Endothelial cell of umbilical vein (primary cell): ENCODE measurements at places on chromosomes 13 and 19. TPM values are rescaled to one million over a fixed set of nuclear protein-coding genes. Genes with fewer than 3 reads are reported as not detected.

The RNF113B gene
- total RNA-seq: not detected in 2 replicates

The IGFL2 gene
- total RNA-seq: not detected in 2 replicates

The FXYD1 gene
- not detected in 2 replicates for total RNA-seq

The PRSS57 gene
- total RNA-seq: not detected in 2 replicates

The C1QTNF9B gene
- not detected in 2 replicates for total RNA-seq

The PTH2 gene
- total RNA-seq: not detected in 2 replicates

The EGLN2 gene
- total RNA-seq: 147 and 152 TPM in 2 replicates

The IFNL1 gene
- not detected in 2 replicates for total RNA-seq

The NLRP5 gene
- total RNA-seq: not detected in 2 replicates

The LAIR2 gene
- not detected in 2 replicates for total RNA-seq

The ZNF565 gene
- total RNA-seq: 3.1 and 3.6 TPM in 2 replicates

The FXYD3 gene
- total RNA-seq: not detected in 2 replicates

The GAPDHS gene
- total RNA-seq: not detected in 2 replicates

The APOC4 gene
- total RNA-seq: not detected in 2 replicates

The COX7A1 gene
- total RNA-seq: 26.8 and 35.2 TPM in 2 replicates

The PSG7 gene
- not detected in 2 replicates for total RNA-seq

The RASGRP4 gene
- not detected in 2 replicates for total RNA-seq

The ZNF682 gene
- total RNA-seq: 3.4 TPM in 2 replicates

The ICAM3 gene
- total RNA-seq: 11.4 and 11.6 TPM in 2 replicates

The CCDC70 gene
- not detected in 2 replicates for total RNA-seq

The TMEM221 gene
- not detected in 2 replicates for total RNA-seq

The SULT2A1 gene
- not detected in 2 replicates for total RNA-seq

The LILRB1 gene
- total RNA-seq: not detected in 2 replicates

The ZNF71 gene
- total RNA-seq: 9.6 and 9.7 TPM in 2 replicates

The PTGER1 gene
- 0.40 and 0.53 TPM in 2 replicates for total RNA-seq

The UBXN6 gene
- total RNA-seq: 78.5 and 84.5 TPM in 2 replicates

The ZBTB32 gene
- total RNA-seq: not detected in 2 replicates

The ATP4A gene
- not detected in 2 replicates for total RNA-seq

The ERICH6B gene
- not detected in 2 replicates for total RNA-seq

The CYP4F8 gene
- not detected in 2 replicates for total RNA-seq

The SMIM44 gene
- not detected in 2 replicates for total RNA-seq

The KLK3 gene
- not detected in 2 replicates for total RNA-seq

The C19orf18 gene
- 0.37 and 0.64 TPM in 2 replicates for total RNA-seq

The CATSPERD gene
- total RNA-seq: not detected in 2 replicates

The SARS2 gene
- 38.5 and 40.3 TPM in 2 replicates for total RNA-seq

The ADAMTSL5 gene
- not detected in 2 replicates for total RNA-seq

The ZNF175 gene
- total RNA-seq: 16.5 and 21.4 TPM in 2 replicates

The CABP5 gene
- not detected in 2 replicates for total RNA-seq

The ZNF541 gene
- total RNA-seq: 0.13 TPM in 1 of 2 replicates, not detected in the other

The PDE4C gene
- 0.76 and 0.97 TPM in 2 replicates for total RNA-seq

The MEDAG gene
- 27.2 and 30.2 TPM in 2 replicates for total RNA-seq

The ENOX1 gene
- 0.28 and 0.97 TPM in 2 replicates for total RNA-seq

The CEACAM21 gene
- 1.7 and 2.7 TPM in 2 replicates for total RNA-seq

The SIGLEC10 gene
- not detected in 2 replicates for total RNA-seq

The GPALPP1 gene
- total RNA-seq: 26.1 and 28.2 TPM in 2 replicates
